ENCODE measurements at places on chromosomes 3 and 15.

- no peak for DNase-seq
Observed at GRCh38 chr15:90051874-90052273, 50.4 kb downstream of the IDH2 start.

DNA sequence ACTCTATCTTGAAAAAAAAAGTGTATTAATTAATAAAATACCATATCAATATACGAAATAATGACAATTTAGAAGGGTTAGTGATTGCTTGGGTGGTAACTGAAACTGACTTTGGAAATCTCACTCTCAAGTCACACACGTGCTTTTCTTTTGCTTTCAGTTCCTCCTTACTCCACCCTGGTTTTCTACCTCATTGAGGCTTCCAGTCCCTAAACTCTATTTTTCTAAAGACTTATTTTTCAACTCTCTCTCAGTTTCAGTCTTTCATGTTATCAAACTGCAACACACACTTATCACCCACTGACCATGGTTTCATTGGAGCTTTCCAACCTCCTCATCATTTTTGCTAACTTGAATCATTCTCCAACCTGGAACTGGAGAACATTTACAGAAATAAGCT is 23.5 kb downstream of the IL12A start:
- no peak for DNase-seq

DNA sequence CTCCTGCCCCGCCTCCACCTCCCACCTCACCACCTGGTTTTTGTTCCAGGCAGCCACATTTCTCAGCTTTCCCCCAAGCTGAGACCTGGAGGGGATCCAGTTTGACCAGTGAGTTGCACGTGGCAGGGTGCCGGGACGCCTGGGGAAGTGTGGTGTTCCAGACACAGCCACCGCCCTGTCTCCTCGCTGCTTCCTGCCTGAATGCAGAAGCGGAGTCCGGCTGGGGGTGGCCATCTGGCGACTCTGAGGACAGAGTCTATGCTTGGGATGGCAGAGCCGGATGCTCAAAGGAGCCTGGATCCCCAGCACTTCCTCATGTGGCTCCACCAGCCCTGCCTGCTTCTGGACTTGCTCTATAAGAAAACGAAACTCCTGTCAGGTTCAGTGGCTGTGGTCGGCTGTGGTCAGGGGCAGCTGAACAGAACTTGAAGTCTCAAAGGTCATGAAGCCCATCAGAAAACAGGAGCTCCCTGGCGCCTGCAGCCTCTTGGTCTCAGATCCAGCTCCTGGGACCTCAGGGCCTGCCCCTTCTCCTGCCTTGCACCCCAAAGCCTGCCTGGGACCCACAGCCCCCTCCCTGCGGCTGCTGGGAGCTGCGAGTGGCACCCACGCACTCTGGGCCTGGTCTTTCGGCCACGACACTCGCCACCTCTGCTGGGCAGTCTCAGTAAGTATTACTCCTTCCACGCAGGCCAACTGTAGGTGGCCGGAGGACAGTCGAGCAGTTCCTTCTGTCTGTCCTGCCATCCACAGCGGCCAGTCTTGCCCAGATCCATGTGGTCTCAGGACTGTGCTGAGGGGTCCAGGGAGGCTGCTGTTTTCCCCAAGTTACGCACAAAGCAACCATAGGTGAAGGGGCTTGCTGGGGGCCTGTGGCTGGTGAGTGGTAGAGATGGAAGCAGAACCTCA is 112.8 kb upstream of the MEF2A start:
- no peak for DNase-seq

DNA sequence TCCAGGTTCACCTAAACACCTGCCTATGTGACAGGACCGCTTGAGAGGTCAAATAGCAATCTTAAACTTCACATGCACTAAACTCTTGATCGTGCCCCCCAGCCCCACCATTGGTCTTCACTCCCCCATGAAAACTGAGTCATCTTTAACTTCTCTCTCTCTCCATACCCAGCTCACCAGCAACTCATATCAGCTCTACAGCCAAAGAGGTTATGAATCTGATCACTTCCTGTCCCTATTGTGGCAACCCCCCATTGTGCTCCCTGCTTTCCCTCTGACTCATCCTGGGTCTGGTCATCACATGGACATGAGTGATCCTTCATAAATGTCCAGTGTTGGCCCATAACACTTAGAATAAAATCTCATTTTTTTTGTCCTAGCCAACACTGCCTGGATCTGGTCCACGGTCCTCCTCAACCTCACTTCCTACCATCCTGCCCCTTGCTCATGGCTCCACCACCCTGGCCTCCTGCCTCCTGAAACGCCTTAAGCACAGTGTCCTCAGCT is 103.4 kb upstream of the HACD2 start:
- no peak for DNase-seq

- no peak for DNase-seq
Observed at GRCh38 chr15:44798826-44799225, 62.5 kb downstream of the TRIM69 start.

DNA sequence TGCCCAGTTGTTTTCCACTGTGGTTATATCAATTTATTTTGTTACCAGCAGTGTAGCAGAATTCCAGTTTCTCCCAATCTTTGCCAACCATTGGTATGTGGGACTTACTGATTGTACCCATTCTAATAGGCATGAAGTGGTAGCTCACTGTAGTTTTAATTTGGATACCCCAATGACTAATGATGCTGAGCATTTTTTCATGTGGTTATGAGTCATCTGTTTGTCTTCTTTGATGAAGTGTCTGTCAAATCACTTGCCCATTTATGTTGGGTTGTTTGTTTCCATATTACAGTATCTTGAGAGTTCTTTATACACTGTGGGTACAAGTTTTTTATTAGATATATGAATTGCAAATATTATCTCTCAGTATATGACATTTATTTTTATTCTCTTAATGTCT is 644.3 kb downstream of the NR2F2 start:
- DNase-seq, result no peak

GRCh38 chr15:78685925-78686324 is 44.9 kb upstream of the CHRNB4 start:
- DNase-seq, result no peak

- no peak for DNase-seq
Observed at GRCh38 chr3:77321646-77322045, 281.7 kb downstream of the ROBO2 start.

DNA sequence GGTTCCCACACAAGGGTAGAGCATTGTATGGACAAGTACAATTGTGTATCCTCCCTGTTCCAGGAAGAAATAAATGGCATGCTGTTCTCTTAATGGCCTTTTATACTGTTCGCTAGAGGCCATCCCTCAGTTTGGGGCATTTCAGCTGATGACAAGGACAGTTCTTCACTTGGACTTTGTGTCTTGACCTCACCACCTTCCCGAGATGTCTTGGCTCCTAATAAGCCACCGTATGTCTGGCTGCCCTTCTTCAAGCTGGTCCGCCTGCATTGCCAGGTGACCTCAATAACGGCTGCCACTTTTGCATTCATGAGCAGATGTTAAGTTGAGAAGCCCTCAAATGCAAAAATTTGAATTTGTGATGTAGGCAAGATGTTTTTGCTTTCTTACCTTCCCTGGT is 24.1 kb downstream of the ZBTB38 start:
- no peak for DNase-seq

GRCh38 chr3:195587406-195587805 is 3.7 kb upstream of the APOD start:
- DNase-seq, result no peak

DNA sequence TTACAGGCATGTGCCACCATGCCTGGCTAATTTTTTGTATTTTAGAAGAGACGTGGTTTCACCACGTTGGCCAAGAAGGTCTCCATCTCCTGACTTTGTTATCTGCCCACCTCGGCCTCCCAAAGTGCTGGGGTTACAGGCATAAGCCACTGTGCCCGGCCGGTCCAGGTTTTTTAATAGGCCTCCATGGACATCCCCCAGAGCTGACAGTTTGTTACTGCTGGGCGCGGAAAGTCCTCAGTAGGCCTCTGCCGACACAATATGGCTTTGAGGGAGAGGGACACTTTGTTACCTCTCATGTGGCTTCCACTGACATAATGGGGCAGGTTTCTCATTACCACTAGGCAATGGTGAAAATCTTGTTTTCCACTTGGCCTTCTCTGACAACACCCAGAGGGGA is 152.0 kb downstream of the WNT7A start:
- no peak for DNase-seq

GRCh38 chr3:196273655-196274054 is 13.9 kb downstream of the PCYT1A start:
- DNase-seq, result no peak

DNA sequence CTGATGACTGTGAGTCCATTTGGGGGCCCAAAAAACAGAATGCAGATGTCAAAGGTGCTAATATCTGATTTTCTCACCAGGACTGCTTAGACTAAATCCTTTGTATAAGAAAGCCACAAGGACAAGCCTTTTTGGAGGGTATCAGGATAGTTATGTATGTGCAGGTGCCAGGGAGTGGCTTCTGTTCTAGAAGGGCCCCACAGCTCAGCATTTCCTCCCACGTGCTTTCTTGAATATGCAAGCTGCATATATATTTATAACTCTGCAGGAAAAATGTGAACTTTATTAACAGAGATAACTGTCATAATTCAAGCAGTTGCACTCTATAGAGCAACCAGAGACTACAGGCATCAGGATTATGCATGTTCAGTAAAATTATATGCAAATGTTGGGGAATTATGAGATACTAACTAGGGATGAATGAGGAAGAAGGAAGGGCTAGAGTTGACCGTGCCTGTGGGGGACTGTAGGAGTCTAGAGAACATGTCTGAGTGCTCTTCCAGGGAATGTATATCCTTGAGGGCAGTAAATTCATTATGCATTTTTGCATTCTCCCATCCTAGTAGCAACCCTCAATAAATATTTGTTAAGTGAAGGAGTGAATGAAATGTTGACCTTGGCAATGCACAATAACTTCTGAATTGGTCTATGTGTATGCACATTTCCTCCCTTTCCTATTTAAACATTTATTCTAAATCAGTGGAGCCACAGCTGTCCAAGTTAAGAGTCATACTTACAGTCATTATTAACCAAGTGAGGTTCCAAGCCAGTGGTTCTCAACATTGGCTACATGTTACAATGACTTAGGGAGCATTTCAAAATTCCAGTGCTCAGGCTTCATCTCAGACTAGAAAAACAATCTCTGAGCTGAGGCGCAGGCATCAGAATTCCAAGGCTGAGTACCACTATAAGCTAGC is 94.8 kb upstream of the ANKRD28 start:
- no peak for DNase-seq

- peak; percentile 9 for DNase-seq
Observed at GRCh38 chr3:15460891-15461531, 33.6 kb downstream of the EAF1 start.

DNA sequence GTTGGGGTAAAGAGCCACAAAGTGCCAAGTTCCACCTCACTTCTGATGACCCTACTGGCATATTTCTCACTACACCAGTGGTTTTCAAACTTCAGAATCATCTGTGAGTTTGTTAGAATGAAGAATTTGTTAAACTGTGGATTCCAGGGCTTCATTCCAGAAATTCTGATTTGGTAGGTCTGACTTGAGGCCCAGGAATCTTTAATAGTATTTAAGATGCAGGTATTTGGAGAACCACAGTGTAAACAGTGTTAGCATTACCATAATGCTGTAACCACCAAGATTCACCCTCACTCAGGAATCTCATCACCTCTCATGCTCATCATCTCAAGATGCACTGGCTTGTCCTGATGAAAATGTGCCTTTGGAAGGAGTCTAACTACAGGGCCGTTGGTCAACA is 6.0 kb downstream of the KCNMB3 start:
- DNase-seq, result no peak

- peak; percentile 33 for DNase-seq
Observed at GRCh38 chr15:85692873-85693272, 101.9 kb downstream of the KLHL25 start.

DNA sequence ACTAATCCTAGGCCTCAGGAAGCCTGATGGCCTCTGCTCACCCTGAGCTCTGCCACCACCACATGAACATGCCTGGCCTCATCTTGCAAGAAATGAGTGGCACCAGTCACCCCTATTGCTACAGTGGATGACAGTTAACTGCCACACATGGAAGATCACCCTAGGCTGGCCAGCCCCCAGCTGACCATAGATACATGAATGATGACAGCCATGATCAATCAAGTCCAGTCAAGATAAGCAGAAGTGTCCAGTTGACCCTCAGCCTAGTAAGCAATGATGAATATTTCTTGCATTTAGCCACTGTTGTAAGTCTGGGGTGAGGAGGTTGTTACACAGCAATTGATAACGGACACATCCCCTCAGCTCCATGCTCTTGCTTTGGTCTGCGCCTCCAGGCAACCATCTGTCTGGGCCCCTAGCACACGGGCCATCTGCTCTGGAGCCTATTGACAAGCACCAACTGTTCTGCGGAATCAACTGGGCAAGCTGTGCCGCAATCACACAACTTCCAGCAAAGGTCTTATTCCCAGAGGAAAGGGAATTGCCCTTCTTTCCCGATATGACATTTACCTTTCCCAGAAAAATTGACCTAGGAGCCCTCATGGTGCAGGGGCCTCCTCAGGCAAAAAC is 2.2 kb upstream of the LYZL4 start:
- DNase-seq, result no peak

- DNase-seq, result no peak
Observed at GRCh38 chr3:119826711-119827608, 45.1 kb downstream of the NR1I2 start.

GRCh38 chr15:65303687-65304380 is 643 bp upstream of the RNU5B-1 start:
- no peak for DNase-seq

DNA sequence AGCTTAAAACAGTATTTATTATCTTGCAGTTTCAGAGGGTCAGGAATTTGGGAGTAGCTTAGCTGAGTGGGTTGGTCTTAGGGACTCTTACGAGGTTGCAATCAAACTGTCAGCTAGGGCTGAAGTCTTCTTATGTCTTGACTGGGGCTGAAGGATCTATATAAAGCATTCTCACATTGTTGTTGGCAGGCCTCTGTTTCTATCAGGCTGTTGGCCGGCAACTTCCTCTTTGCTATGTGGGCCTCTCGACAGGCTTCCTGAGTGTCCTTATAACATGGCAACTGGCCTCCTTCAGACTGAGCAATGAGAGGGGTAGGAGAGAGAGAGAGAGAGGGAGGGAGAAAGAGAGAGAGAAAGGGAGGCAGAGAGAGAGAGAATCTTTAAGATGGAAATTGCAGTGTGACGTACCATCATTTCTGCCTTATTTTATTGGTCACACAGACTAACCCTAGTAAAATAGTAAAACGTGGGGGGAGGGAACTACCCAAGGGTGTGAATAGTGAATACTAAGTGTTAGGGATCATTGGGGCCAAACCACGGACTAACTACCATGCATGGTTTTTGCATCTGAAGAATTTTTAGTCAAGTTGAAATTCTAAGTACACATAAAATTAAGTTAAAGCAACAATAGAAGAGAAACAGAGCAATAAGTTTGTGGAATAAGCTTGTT is 16.1 kb downstream of the FGF7 start:
- no peak for DNase-seq

DNA sequence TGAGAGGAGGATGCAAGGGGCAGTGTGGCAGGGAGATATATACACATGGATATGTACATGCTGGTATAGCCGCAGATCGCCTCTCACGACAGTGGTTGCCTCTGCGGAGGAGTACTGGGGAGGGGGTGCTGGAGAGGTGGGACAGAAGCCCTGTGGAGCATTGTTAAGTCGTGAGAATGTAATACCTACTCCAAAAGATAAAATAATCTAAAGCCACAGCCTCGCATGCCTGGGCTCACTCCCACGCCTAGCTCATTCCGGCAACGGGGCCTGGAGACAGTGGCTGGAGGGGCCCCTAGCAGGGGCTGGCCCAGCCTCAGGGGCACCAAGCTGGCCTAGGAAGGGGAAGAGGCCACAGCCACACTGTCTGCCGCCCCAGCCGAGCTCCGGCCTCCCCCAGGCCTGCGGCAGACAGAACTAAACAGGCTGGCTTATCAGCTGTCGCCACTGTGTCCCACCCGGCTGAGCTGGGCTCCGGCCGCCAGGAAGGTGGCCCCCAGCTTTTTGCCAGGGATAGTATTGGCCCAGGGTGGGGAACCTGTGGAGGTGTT is 65.1 kb upstream of the LCTL start:
- no peak for DNase-seq

All from CD8-positive, alpha-beta memory T cell (primary cell).